Stimulated activated naive B cell treated with anti-CD40 and anti-IgM and Interleukin-4, amounts not matched to agents 10 μg/mL and 1 μg/mL and 100 μg/mL, for 72 hours (primary cell): ENCODE measurements at places on chromosomes 7 and 10.

DNA sequence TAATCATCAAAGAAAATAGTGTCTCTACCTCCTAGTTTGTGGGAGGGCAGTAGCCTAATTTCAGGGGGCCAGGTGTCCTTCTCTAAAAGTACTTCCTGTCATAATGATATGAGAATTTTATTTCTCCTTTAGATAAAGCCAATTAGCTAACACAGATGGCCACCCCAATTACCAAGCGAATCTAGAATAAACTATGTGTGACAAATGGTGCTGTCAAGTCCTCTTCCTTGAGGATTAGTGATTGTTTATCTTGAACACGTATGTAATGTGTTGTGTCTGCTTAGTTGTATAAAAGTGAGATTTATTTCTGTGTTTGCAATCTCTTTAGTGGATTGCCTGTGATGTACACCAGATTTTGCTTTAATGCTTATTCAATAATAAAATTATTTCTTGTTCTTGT, 1120.0 kb downstream of the SORCS1 start:
- no peak for DNase-seq

DNA sequence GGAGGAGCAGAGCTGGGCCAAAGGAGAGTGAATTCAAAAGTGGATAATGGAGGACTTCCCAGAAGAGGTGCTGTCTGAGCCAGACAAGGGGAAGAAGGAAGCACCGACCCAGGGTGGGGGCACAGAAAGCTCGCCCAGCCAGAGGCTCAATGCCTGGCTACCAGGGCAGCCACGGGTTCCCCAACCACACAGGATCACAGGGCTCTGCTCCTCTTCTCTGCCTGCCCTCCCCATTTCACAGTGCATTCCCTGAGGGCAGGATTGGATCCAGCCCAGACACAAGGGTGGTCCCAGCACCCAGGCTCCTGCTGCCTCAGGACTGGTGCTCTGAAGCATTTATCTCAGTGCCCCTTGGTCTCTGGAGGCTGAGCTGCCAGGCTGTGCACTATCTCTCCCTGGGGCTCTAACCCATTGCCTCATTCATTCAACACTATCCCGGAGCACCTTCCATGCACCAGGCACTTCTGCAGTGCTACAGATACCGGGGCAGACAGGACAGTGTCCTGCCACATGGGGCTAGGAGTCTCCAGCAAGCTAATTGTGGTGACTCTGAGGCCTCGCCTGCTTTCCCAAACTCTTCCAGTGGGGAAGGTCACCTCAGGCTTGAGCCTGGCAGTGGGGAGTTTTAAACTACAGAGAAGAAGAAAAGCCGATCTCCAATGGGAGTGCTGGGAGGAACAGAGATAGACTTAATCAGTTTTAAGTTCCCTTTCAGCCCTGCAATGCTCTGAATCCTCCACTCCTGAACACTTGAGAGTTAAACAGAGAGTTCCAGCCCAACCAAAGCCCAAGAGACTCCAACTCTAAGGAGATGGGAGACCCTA, 201.8 kb upstream of the ZMIZ1 start:
- DNase-seq, result no peak

DNA sequence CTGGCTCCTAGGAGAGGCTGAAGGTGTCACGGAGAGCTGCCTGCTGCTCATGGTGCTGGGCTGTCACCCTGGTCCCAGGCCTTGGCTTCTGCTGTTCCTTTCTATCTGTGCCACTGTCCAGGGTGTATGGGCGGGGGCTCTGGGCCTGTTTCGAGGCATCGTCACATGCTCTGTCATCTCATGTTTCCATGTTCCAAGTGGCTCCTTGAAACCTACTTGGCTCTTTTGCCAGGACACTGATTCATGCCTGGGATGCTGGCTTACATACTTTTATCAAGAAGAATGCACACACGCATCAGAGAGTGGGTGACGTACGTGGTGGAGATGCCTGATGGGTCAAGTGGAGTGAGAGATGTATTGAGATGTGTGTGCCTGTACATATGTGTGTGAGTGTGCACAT, 50.9 kb downstream of the ADCY1 start:
- DNase-seq, result no peak

GRCh38 chr10:126972635-126973414, 67.6 kb downstream of the DOCK1 start:
- no peak for DNase-seq

DNA sequence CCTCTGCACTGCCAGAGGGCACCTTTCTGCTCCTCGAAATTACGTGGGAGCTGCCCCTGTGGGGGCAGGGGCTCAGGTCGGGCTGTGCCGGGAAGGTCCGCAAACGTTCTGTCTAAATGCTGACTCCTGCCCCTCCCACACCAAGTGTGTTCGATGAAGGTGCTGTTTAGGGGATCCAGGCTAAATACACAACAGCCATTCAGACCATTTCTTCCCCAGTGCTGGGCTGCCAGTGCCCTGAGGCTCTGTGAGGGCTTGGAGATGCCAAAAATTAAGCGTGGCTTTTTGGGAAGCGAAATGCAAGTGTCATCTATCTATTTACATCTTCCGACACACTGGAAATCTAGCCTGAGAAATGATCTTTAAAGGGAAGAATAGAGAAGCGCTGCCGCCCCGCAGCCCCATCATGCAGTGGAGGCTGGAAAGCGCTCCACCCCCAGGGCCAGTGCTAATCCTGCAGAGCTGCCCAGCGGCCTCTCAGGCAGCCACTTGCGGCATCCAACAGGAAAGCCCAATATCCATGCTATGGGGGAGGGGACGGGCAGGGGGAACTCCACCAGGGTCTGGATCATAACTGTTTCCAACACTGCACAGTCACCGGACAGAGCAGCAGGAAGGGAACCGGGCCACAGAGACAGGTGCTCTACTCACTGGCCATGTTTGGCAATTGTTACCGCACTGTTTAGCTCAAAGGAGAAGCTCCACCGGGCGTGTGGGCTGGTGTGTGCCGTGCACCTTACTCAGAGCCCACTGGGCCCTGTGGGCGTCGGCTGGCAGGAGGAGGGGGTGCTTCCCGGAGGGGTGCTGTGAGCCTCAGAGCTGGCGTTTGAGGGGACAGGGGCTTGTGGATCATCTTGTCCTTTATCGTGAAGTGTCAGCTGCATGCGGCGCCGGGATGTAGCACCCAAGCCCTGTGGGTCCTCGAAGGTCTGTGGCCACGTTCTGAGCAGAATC, 205.5 kb downstream of the DNAJB6 start:
- DNase-seq, result no peak

DNA sequence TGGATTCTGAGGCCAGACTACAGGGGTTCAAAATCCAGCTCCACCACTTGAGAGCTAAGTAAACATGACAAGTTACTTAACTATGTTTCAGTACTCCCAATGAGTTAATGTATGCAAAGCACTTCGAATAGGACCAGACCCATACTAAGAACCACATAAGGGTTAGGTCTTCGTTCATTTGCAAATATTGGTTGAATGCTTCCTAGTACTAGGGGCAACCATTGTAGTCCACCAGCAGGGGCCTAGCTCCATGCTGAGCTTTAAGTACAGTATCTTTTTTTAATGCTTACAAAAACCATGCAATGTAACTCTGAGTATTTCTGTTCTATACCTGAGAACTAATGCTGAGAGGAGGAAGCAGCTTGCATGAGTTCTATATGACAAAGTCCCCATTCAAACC, 80.4 kb upstream of the PDE1C start:
- no peak for DNase-seq

GRCh38 chr7:113113912-113114311, 4.4 kb downstream of the SMIM30 start:
- no peak for DNase-seq

DNA sequence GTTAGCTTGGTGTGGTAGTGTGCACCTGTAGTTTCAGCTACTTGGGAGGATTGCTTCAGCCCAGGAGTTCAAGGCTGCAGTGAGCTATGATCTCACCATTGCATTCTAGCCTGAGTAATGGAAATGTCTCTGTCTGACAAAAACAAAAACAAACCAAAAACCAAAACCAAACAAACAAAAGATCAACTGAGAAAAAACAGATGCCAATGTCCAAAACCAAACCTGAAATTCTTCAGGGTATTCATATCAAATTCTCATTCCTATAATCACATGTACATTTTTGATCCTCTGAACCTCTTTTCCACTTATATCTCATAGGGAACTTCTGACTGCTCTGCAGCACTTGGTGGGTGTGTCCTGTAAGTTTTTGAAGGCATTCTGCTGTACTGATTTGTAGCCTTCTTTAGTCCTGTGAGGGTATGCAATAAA, 87.0 kb downstream of the CDK6 start:
- no peak for DNase-seq

- no peak for DNase-seq
These were observed 28.3 kb downstream of the PPP1R3A start for GRCh38 chr7:113890331-113891030.

DNA sequence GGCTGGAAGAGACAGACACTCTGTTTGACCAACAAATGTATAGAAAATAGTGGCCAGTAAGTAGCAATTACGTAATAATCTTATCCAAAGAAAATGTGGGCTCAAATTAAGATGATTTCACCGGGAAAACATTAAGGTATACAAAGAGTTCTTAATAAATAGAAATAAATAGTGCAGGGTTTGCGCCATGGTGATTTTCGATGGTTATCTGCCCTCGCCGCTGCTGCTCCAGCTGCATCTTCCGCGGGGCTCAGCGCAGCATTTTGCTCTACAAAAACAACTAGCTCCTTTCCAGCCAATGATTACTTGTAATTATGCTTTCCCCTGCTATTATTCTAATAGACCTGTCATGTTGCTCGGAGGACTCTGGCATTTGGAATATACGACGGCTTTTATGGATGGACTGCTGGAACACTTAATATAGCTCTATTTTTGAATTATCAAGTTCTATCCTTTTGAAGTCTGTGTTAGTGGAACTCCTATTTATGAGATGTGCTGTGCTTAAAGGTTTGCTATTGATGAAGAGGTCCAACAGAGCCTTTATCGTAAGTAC, 103.8 kb downstream of the BUB3 start:
- no peak for DNase-seq

GRCh38 chr7:75951506-75951905, 36.6 kb downstream of the POR start:
- DNase-seq, result no peak

- no peak for DNase-seq
These were observed 782 bp downstream of the POU6F2 start for GRCh38 chr7:38978491-38978890.

GRCh38 chr7:1663857-1664651, 6.0 kb upstream of the ELFN1 start:
- DNase-seq, result no peak

DNA sequence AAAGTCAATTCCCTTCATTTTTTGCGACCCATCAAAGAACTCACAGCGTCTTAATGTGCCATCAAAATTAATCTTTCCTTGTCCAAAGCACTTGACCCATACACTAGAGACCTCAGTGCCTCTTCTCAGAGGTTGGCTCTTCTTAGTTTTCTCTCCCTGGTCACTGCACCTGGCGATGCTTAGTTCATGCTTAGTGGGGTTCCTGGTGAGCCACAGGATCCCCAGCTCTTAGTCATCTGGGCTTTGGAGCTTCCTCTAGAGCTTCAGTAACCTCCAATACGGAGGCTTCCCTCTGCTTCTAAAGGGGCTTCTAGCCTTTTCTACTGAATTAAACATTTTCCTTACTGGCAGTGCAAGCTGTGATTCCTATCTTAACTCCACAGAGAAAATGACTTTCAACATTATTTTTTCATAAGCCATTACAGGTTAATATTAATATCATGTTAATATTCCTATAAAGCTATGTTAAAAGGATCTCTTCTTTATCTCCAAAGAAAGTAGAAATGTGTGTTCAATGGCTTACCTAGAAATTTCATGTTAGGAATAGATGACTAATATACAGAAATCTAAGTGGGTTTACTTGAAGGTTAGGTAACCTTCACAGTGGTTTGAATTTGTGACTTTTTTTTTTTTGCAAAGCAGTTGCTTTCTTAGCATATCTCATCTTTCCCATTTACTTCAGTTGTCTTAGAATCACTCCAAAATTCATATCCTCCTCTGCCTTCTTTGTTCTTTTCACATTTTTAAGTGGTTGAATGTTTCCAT, 295.2 kb downstream of the CAMK1D start:
- no peak for DNase-seq

- DNase-seq, result no peak
These were observed 10.8 kb downstream of the MTERF1 start for GRCh38 chr7:91869661-91870060.

DNA sequence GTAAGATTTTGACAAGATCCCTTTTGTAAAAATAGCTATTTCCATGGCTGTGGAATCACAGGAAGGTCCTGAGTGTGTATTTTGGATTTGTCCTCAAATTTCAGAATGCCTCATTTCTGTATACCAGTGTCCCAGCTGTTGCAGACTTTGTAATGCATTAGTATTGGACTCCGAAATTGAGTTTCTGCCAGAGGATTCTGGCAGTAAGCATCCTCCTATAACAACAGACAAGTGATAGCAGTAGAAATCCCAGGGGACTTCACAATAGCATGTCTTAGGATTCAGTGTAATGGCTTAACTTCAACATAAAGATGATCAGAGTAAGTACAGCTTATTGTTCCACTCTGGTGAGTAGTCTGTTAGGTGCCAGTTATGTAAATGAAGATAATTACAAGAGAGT, 104.6 kb downstream of the FOXP2 start:
- DNase-seq, result no peak

DNA sequence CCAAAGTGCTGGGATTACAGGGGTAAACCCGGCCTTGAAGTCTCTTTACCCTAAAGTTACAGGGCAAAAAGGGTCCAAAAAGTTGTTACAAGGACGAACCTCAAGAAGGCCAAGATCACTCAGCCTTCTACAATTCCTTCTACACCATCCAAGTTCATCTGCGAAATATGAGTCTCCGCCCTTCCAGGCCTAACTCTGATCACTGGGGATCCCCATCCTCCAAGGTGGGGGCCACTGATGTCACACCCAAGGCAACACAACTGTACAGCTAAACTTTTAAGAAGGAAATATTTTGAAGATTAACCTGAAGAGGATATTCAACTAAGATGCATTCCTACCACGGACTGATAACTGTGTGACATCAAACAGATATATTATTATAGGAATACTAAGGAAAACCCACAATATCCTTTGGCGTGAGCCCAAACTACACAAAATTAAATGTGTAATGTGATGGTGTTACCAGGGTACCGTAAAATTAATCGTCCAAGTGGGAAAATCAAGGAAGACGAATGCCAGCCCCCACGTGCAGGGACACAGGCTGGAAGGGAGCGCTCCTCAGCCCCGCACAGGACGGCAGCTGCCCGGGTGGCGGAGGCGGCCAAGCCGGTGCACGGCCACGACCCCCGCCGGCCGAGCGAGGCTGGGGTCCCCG, 1.0 kb downstream of the PAXIP1 start:
- no peak for DNase-seq

DNA sequence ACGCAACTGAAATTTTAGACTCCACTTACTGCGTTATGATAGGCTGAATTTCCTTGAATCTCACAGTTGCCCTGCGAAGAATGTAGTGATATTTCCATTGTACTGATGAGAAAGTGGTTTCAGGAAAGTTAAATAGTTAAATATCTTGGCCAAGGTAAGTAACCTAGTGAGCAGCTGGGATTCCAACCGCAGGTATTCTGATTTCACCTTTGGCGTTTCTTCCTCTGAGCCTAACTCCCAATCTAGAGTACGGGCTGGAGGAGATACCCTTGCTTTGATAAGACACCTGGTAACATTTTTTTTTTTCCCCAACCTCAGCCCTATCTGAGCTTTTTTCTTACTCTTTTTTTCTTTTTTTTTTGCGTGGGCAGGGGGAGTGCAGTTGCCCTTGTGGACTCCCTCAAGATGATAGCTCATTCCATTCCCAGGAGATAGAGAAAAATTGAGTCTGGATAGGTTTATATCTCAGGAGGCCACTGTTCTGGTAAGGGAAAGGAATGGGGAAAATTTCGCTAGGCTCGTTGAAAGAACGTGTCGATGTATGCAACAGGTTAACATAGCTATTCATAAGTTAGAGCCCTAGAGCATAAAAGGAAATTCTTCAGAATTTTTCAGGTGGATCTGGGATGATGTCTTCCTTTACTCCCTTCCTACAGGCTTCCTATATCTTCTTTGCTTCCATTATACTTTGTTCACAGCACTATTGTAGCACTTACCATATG, 3.1 kb upstream of the TAS2R38 start:
- DNase-seq, result no peak
